ENCODE measurements at places on chromosomes 6 and 20. TPM values are rescaled to one million over a fixed set of nuclear protein-coding genes. Genes with fewer than 3 reads are reported as not detected.

DNA sequence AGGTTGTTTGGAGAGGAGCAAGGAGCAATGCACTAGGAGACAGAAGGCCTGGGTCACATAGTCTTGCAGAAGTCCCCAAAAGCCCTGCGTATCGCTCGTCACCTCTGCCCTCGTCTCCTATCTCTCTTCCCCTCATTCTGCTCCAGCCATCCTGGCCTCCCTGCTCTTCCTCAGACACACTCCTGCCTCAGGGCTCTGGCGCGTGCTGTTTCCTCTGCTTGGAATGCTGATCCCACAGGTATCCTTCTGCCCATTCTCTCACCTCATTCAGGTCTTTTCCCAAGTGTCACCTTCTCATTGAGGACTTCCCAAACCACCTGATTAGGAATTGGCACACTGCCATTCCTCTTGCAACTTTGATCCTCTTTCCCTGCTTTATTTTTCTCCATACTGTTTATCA, 9.0 kb upstream of the SLC2A10 start:
- DNase-seq, result no peak

DNA sequence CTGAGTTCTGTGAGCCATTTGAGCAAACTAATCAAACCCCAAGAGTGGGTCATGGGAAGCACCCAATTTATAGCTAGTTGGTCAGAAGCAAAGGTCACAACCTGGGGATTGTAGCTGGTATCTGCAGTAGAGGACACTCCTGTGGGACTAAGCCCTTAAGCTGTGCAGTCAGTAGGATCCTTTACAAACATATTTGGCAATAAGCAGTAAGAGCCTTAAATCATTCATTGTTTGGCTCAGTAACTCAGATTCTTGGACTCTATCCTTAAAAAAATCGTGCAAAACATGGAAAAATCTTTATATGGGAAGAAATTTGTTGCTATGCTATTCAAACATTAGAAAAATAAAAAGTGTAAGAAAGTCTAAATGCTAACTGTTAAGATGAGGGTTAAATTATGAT, 29.9 kb downstream of the FRK start:
- no peak for DNase-seq

DNA sequence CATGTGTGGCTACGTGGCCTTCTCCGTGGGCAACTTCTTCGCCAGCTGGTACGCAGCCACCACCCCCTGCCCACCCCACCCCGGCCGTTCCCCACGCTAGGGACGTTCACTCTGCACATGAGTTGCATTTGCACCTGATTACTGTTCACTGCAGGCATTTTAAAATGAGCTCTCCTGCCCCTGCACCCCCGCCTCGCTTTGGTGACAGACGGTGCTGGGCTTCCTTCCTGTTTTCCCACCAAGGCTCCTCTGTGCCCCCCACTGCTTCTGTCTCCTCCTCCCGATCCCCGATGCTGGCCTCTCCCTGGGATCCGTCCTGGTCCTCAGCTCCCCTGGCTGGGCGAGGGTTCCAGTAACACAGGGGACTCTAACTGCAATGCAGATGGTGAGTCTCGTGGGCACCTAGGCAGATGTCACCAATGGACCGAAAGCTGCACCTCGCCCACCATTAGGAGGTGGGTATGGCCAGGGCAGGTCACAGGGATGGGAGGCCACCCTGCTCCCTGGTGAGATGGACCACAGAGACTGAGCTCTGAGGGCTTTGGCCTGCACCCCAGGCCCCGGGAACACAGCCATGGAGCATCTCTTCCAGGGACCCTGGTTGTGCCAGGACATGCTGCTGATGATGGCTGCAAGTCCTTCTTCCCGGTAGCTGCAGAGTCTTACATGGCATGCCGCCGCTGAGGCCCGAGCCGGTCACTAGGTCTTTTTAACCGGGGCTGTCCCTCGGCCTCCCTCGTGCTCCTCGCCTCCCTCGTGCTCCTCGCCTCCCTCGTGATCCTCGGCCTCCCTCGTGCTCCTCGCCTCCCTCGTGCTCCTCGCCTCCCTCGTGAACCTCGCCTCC, 3.8 kb downstream of the UNC93A start:
- DNase-seq, result no peak

GRCh38 chr6:120378582-120379220, 955.6 kb downstream of the TBC1D32 start:
- DNase-seq, result no peak

GRCh38 chr6:148747145-148747470, 278 bp downstream of the UST start:
- DNase-seq, result peak; percentile 56

DNA sequence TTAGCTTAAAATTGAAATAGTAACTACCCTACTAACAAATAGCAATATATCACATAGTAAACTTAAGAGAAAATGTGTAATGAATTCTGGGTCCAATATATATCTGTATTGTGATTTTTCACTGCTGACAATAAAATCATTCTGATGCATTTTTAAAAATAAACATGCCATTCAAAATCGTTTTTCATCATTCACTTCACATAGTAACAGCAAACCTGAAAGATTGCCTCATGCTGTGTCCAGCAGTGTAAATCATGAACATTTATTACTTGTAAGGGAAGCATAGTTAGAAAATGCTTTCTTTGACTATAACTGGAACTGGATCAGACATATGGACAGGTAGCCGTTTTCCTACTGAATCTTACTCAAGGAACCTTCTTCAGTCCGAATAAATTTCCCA, 446.1 kb downstream of the UTRN start:
- no peak for DNase-seq

DNA sequence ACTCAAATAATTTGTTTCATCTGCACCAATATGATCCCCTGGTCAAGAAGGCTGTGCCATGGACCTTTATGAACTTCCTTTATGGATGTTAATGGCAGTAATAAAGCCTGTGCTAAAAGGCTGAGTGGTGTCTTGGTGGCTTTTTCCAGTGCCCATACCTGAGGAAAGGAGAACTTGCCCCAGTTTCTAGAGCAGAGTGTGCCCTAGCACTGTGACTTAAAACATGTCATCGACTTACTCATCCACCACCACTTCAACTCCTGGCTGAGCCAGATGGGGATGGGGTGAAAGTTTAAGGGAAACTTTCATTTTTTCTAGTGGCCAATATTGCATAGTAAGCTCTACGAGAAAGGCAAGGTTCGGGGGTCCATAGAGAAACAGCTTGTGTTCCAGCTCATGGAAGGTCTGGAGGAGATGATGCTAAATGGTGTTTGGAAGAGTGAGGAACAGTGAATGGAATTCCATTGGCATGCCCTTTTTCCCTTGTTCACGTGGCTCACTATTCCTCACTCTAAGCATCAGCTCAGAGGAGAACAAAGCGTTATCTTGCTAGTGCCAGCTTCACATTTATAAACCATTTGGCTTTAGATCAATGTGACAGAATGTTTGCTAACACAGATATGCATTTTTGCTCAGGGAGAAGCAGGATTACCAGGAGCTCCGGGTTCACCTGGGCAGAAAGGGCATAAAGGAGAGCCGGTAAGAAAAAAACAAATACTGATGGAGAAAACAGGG, 71.2 kb downstream of the COL19A1 start:
- DNase-seq, result no peak

DNA sequence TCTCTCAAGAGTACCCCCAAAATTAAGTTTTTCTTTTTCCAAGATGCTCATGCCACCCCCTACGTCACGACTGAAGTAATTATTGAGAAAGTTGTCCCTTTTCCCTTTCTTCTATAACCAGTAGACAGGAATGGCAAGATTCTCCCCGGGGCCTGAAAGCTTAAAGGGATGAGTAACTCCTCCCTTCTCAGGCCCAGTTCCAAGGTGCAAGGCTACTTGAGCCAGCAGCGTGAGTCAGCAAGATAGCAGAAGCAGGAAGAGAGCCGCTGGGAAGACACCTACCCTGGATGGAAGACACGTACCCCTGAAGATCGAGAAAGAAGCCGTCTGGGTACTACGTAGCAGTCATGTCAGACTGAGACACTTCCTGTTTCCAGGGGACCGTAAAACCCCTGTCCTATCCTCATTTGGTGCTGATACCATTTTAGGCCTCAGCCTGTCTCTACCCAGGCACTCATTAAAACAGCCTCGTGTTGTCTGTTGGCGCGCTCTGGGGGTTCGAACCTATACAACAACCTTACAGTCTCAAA, 241.0 kb downstream of the ADGRG6 start:
- no peak for DNase-seq

- no peak for DNase-seq
These were observed 378.7 kb downstream of the RNGTT start for GRCh38 chr6:88584581-88585275.

DNA sequence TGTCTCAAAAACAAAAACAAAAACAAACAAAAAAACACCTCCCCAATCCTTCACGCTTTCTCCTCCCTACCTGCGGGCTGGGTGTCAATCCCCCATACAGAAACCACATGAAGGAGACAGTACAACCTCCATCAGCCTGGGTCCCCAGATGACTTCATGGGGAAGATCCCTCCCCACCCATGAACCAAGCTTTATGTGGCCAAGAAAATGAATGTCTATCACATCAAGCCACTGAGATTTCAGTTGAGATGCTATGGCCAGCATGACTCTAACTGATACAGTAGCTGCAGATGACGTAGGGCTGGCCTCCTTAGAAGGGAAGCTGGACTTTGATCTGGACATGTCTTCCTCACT, 21.2 kb upstream of the BNIP5 start:
- DNase-seq, result no peak

- no peak for DNase-seq
These were observed 626.4 kb upstream of the MMS22L start for GRCh38 chr6:97909380-97909779.

- DNase-seq, result no peak
These were observed 69.6 kb downstream of the SSR1 start for GRCh38 chr6:7243179-7243981.

DNA sequence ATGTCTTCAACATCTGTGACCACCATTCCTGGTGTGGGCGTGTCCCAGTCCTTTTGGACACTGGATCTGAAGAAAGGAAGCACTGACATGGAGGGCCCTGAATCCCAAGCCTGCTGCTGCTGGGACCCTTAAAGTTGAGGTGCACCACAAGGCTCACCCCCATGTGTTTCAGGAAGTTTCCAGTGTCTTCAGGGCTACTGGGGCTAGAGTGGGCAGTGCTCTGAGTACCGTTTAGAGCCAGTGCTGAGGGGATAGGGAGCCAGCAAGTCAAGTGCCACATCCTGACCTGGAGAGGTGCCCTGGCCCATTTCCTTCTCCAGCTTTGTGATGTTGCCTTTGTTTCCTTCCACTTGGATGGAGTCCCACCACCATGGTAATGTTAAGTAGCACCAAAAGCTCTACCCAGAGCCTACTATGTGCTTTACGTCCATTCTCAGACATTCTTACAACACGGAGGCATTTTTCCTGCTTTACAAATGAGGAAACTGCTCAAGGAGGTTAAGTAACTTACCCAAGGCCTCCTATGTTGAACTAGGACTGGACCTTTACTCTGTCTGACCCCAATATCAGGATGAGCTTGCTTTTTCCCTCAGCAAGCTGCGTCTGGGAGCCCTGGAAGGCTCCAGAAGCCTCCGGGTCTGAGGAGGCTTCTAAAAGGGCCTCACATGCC, 552 bp upstream of the DEF6 start:
- DNase-seq, result no peak

DNA sequence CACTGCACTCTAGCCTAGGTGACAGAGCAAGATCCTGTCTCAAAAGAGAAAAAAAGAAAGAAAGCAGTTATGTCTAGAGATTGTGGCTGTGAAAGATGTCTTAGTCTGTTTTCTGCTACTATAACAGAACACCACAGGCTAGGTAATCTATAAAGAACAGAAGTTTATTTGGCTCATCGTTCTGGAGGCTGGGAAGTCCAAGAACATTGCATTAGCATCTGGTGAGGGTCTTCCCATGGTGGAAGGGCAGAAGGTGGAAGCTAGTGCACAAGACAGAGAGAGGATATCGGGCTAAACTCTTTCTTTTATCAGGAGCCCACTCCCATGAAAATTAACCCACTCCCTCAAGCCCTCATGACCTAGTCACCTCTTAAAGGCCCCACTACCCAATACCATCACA, 16.2 kb upstream of the RALY start:
- no peak for DNase-seq

- no peak for DNase-seq
These were observed 236.9 kb downstream of the PRL start for GRCh38 chr6:22059946-22060345.

GRCh38 chr6:102944475-102944874, 1551.0 kb downstream of the GRIK2 start:
- DNase-seq, result no peak

DNA sequence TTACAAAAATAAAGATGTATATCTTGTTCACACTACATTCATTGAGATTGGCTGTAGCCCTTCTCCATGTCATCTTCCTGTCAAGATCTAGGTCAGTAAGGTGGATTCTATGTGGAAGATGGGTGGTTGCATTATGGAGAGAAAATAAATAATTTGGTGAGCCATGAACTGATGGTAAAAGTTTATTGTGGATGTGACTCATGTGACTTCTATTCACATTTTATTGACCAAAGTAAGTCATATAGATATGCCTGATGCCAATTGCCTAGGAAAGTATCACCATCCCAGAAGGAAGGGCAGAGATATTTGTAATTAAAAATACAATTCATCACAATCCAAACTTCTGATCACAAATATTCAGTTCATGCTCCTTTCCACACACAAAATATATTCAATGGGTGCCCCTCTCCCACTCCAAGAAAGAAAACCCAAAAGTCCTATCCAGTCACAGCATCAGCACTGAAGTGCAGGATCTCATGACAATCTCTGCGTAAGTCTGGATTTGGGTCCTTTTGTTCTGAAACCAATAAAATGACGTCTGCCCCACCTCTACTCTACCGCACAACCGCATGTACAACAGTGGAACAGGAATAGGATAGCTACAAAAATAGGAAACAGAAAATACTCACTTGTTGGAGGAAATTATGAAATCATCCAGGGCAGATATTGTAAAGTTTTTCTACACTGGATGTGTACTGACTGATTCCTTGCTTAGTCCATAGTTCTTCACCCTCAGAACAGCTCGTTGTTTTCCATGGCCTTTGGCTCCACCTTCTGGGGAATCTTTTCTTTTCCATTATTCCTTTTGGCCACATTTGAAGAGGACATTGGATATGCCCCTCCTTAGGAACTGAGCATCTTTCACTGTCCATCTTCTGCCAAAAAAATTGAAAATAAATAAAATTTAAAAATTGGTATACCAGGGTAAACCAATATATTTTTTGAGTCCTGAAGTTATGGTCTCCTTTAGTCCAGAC, 16.1 kb upstream of the SLC17A3 start:
- DNase-seq, result no peak

- DNase-seq, result no peak
These were observed 108.9 kb upstream of the DST start for GRCh38 chr6:56751604-56752003.

GRCh38 chr6:165708985-165709576, 46.0 kb upstream of the PDE10A start:
- DNase-seq, result no peak

GRCh38 chr20:37381621-37382471, 35.9 kb downstream of the SRC start:
- DNase-seq, result peak; percentile 31

The CDH4 gene
- 0.16 TPM for total RNA-seq

The ME1 gene
- total RNA-seq, result 7.3 TPM

The LTV1 gene
- total RNA-seq, result 18.0 TPM

The HLA-DPB1 gene
- total RNA-seq, result 55.0 TPM

The ACTL10 gene
- total RNA-seq, result 1.7 TPM

The UQCC2 gene
- total RNA-seq, result 45.7 TPM

The ZNF831 gene
- 0.57 TPM for total RNA-seq

The OR2J3 gene
- total RNA-seq, result not detected

The KCNK5 gene
- 69.8 TPM for total RNA-seq

Data from mucosa of descending colon (tissue), 3 donors.